Activated gamma-delta T cell (primary cell): ENCODE measurements at places on chromosomes 11 and 22.

- DNase-seq = no peak
Observed at GRCh38 chr11:76859708-76860227, 950 bp upstream of the ACER3 start.

DNA sequence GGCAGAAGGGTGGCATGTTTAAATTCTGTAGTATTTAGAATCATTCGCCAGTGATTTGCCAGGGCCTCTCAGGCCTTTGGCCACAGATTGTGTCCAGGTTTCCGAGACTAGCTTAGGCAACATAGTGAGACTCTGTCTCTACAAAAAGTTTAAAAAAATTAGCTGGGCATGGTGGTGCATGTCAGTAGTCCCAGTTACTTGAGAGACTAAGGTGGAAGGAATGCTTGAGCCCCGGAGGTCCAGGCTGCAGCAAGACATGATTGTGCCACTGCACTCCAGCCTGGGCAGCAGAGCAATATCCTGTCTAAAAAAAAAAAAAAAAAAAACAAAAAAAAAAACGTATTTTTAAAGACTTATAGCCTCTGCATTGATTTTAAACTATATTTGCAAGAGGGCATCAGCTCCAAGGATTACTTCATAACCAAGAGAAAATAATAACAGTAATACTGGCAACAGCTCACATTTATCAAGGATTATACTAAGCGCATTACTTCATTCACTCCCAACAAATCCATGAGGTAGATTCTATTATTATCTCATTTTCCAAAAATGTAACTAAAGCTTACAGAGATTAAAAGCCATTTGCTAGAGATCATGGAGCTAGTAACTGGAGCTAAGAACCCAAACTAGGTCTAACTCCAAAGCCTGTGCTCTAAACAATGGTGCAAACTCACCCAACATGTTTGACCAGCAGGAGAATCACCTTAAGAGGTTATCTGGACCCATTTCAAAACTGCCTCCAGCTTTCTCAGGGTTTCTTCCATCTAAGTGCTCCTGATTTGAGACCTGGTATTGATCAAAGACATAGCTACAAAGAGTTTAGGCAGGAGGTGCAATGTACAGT lies 32.6 kb upstream of the SLC6A5 start:
- DNase-seq = no peak

GRCh38 chr11:71215425-71215965 lies 36.9 kb downstream of the SHANK2 start:
- DNase-seq = no peak

- DNase-seq = no peak
Observed at GRCh38 chr11:96242191-96242847, 100.7 kb downstream of the MAML2 start.

GRCh38 chr11:73406131-73406530 lies 29.9 kb downstream of the RELT start:
- DNase-seq = no peak

DNA sequence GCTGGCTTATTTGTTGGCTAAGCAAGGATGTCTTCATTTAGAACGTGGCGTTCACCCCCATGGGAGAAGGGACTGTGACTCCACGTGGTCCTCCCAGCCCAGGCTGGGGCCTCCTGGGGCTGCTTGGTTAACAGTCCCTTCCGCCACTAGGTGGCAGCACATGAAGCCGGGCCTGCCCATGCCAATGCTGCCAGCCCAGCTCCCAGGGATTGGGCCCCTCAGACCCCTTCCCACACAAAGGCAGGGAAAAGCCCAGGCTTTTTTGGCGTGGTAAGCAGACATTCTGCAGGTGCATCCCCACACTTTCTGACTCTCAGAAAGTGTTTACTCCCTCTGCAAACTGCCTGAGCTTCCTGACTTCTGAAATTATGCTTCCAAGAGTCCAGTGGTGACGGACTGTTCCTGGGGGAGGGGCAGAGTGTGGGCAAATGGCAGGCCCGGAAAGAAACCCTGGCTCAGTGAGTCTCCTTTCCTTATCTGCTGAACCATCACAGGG lies 3.1 kb downstream of the CBX6 start:
- no peak for DNase-seq

- no peak for DNase-seq
Observed at GRCh38 chr22:23547818-23548500, 32.1 kb downstream of the IGLL1 start.

DNA sequence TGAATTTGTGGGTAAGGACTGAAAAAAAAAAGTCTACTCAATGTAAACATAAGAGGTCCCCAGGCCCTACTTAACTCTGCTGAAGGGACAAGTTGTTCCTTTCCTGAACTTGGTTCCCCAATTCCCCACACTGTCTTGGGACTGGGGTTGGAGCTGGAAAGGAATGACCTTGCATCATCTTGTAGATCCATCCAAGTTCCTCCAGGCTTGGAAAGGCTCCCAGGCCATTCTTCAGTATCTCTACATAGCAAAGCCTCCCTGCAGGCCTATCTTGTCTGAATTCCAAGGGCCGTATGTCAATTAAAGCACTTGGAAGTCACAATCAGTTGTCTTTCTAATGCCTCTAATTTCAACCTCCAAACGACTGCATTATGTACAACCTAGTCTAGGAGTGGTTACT lies 361.2 kb downstream of the TMEM135 start:
- DNase-seq = no peak

DNA sequence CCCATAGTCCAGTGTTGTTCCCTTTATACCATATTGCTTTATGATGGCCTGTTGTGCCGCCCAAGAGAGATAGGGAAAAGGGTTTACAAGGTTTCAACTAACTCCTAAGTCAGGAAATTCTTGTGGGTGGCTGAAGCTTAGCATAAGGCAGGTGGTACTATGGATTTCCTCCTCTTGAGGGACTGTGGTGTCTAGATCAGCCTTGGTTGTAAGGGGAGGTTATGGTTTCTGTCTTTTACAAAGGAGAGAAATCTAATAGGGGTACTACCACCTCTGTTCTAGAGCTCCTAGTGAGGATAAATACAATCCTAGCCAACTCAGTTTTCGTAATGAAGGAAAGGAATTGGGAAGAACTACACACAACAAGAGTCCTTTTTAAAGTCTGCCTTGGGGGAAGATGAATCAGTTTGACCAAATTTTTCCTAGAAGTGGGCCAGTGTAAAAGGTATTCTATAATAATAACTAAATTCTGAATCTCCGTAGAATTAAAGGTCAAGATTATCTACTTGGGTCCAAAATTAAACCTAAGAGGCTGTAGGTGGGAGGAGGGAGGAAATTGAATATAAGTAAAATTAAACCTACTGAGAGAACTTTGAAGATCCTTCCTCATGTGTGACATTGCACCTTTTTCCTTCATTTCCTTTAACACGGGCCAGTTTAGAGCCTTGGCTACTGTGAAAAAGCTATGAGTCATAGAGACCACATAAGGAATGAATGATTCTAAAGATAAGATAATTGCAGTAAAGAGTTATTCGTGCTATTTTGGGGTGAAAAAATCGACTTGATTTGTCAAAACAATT lies 17.2 kb downstream of the DLAT start:
- DNase-seq = no peak

DNA sequence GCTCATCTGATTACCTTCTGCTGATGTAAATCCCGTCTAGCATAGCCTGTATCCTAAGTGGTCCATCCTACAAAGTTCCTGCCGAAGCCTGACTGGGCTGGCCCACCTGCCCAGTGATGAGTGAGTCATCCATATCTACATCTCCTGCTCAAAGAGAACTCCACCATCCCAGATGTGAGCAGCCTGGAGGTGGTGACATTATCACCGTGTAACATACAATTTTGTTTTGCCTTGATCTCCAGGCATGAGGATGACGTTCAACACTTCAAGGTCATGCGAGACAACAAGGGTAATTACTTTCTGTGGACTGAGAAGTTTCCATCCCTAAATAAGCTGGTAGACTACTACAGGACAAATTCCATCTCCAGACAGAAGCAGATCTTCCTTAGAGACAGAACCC lies 5.6 kb downstream of the TMA7B start:
- DNase-seq = no peak
